ENCODE measurements at places on chromosomes 1 and 21. TPM values are rescaled to one million over a fixed set of nuclear protein-coding genes. Genes with fewer than 3 reads are reported as not detected.

Gene S100A2
- total RNA-seq = 41.3 TPM

Gene SIPA1L2
- 0.77 TPM for total RNA-seq

Gene FAM151A
- not detected for total RNA-seq

Gene LAMTOR5
- total RNA-seq = 166 TPM

Gene RPE65
- total RNA-seq = not detected

GRCh38 chr1:154996966-154997701 is 3.7 kb downstream of the LENEP start:
- DNase-seq = no peak

DNA sequence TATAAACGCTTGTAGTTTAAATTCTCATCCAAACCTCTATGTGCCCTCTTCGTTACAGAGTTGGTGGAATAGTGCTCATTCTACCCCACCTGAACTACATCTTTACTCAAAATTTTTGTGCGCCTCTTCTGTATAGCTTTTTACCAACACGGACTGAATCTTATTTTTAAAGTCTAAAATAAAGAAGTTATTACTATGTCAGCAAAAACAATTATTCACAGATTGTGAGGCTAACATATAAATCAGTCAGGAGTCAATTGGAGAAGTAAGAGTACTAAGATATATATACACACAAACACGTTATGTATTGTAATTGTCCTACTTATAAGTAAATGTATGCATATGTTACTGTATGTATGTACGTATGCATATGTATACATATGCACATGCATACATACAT is 274.9 kb upstream of the ADGRL4 start:
- no peak for DNase-seq

- DNase-seq = no peak
These were observed 10.3 kb downstream of the UTS2 start for GRCh38 chr1:7842517-7842916.
